ENCODE measurements at places on chromosomes 3 and 15.

- DNase-seq = no peak
Measured at GRCh38 chr3:163196245-163196644, 1699.6 kb downstream of the OTOL1 start.

DNA sequence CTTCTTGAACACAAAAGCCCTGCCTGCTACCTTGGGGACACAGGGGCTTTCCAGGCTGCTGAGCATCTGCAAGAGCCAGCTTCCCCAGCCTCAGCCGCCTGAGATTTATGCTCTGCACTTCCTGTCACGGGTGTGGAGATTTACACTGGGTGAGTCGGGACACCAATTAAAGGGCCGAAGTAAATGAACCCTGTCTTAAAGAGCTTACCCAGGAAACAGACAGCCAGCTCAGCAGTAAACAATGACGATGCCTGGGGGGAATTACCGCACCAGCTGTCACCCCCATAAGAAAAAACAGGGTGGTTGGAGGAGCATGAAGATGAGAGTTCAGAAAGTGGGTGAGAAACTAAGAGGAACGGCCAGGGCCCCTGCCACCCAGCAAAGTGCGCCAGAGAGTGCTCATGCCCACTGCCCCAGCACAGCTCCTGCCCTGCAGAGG is 37.5 kb upstream of the IQSEC1 start:
- no peak for DNase-seq

DNA sequence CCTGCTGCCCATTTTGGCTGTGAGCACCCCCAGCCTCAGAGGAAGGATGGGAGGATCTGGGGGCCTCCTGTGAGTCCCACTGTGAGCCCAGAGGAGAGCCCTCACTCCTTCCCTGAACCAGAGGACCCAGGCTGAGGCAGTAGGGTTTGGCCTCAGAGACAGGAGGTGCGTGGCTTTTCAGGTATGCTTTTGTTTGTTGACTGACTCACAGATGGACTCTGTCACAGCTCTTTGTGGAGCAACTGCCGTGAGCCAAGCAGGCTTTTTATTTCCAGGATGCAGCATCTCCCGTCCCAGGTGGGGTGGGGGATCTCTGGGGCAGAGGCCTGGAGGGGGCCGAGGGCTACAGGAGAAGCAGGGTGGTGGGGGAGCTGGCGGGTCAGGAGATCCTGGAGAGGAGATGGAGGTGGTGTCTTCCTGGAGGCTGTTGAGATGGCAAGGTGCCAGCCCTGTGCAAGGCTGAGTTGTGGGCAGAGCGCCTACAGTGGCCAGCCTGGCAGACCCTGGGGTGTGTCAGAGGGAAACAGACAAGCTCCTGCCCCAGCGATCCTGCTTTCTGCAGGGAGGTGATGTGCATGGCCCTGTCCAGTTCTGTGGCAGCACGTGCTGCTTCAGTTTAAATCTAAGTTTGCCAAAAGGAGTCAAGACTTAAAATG is 24.0 kb downstream of the PLXNA1 start:
- DNase-seq = no peak

DNA sequence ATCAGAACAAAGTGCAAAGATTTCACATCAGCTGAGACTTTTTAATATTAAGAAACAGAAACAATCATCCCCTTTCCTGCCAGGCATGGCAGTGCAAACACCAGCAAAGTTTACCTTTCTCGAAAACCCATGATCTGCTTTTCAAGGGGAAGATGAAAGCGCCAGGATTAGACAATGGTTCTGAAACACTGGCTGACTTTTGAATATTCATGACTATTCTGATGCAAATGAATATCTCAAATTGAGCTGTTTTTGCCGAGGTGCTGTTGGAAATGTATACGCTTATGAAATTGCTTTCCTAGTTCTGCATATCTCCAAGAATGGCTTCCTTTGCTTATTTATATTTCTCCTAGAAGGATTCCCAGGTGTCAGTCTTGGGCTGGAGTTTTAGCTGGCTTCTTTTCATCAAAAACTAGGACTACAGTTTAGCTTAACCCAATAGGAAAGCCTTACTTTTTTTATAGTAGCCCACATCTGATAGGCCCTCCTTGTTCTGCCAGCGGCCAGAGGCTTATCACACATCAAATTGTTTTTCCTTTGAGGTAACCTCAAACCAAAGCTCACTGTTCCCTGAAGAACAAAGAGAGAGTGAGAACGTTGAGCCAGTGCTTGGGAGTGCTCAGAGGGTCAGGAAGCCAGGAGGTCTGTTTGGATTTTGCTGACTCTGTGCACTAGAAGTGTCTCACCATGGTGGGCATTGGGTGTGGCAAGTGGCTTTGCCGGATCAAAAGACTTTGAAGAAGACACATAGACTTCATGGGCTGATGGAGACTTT is 74.0 kb upstream of the PLCL2 start:
- no peak for DNase-seq

- no peak for DNase-seq
Measured at GRCh38 chr3:87856126-87856525, 202.7 kb downstream of the CGGBP1 start.

GRCh38 chr3:47907784-47908183 is 104.8 kb downstream of the DHX30 start:
- no peak for DNase-seq

- no peak for DNase-seq
Measured at GRCh38 chr15:33722005-33722672, 246.2 kb upstream of the CHRM5 start.

DNA sequence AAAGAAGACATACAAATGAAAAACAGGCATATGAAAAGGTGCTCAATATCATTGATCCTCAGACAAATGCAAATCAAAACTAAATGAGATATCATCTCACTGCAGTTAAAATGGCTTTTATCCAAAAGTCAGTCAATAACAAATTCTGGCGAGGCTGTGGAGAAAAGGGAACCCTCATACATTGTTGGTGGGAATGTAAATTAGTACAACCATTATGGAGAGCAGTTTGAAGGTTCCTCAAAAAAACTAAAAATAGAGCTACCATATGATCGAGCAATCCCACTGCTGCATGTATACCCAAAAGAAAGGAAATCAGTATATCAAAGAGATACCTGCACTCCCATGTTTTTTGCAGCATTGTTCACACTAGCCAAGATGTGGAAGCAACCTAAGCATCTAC is 165.8 kb downstream of the PLCL2 start:
- DNase-seq = no peak

GRCh38 chr3:44424758-44425157 is 52.7 kb downstream of the ZNF445 start:
- no peak for DNase-seq

GRCh38 chr3:41518626-41519025 is 319.3 kb downstream of the CTNNB1 start:
- DNase-seq = no peak

DNA sequence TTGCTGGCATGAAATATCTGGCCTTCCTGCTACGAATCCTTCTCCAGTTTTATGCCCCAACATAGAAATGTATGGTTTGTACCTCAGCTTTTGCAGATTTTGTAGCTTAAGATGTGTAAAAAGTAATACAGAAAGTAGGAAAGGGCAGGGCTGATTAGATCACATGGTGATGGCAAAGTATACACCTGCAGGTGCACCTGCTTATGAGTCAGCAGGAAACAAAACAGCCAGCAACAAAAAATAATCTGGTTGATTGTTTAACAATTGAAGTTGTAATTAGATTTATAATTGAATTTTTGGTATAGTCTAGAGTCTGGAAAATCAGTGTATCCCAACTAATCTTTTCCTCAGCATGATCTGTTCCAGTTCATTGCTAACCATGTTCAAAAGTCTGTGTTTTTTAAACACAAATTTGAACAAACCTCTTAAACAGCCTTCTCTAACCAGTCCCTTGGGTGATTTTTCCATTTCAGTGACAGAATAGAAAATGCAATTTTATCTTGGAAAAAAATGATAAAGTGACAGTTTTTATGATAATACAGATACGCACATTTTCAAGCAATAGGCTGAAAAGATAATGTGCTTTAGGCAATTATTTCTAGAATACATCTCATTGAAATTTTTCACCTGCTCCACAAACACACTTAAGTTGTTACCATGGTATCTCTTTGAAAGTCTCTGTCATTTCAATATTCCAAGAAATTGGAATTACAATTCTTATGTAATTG is 477.4 kb downstream of the NAALADL2 start:
- no peak for DNase-seq

DNA sequence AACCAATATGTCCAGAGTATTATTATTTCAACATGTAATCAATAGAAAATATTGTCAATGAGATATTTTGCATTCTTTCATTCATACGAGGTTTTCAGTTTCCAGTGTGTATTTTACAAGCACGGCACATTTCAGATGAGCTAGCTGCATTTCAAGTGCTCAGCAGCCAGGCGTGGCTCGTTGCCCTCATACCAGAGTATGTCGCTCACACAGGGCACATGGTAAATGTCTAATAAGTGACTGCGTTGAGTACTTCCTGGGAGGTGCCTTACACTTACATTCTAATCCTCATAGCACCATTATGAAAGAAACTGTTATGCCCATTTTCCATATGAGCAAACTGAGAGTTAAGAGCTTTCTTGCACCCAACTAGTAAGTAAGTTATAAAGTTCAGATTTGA is 47.4 kb downstream of the TMEM266 start:
- no peak for DNase-seq

- no peak for DNase-seq
Measured at GRCh38 chr3:112407888-112408702, 75.1 kb downstream of the CD200 start.

GRCh38 chr3:106392915-106393314 is 524.1 kb upstream of the CBLB start:
- no peak for DNase-seq

DNA sequence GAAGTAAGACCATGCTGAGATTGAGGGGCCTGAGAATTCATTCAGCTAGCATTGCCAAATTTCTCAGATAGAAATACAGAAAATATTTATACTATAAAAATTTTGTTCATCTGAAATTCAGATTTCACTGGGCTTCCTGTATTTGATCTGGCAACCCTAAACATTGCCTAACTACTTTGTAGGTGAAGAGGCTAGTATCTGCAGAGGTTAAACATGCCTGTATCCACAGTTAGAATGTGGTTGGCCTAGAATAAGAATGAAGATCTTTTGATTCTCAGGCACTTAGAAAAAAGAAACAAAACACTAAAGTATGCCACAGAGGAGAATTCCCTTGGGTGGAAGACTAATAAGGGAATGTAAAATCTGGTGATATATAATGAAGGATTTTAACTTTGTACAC is 189.0 kb downstream of the DIPK2A start:
- no peak for DNase-seq

DNA sequence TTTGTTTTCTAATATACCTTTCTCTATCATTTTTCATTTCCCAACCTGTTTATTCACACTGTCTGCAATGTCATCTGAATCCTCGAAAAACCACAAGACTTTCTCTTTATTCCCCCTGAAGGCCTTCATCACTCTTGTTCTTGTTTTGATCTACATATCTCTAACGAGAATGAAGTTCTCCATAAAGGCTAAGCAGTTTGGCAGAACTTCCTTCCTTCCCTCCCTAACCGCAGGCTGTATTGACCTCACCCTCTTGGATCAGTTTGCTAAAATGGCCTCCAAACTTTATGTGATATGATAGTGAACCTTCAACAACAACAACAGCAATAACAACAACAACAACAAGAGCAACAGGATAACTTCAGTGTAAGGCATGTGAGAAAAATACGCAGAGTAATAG is 392.8 kb downstream of the TIGIT start:
- no peak for DNase-seq

Data from stimulated activated CD4-positive, alpha-beta T cell treated with anti-CD3 and anti-CD28 coated beads, Interleukin-2, amount 100 ng/mL, for 4 hours (primary cell).